ENCODE measurements at places on chromosomes 5 and 9.

GRCh38 chr9:110936719-110937452 lies 101.4 kb downstream of the LPAR1 start:
- no peak for DNase-seq

GRCh38 chr5:166562246-166562645 lies 1729.2 kb upstream of the WWC1 start:
- no peak for DNase-seq

DNA sequence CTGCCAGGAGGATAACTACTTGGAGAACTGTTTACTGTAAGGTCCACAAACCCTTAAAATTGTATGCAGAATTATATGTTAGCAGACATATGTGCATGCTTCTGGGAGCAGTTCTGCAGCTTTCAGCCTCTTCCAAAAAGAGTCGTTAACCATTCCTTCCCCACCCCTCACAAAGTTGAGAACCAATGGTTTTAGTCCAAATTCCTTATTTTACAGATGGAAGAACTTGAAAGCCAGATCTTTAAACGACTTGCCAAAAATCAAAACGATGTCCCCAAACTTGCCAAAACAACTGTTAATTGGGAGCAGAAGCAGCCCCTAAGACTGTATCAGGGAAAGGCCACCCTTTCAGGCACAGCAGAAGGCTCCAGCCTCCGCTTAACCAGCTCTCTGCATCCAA lies 266.4 kb upstream of the ANKRD55 start:
- DNase-seq, result no peak

DNA sequence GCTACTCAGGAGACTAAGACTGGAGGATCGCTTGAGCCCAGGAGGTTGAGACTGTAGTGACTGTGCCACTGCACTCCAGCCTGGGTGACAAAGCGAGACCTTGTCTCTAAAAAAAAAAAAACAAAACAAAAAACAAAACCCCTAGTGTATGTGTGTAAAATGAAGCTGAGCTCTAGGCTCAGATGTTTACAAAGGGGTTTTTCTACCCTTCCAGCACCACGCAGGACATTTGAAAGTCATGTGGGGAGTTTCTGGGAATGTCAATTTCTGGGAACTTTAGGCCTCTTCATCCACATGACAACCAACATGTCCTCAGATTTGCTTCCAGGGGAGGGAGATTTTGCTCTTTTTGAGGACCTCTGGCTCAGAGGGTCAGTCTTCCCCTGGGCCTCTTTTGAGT lies 42.4 kb upstream of the AIF1L start:
- no peak for DNase-seq
